ENCODE measurements at places on chromosomes 4 and X.
A peak's percentile ranks its signal among the peaks of the same experiment; 100 is the strongest.

GRCh38 chr4:147628415-147628814 lies 11.2 kb downstream of the TMEM184C start:
- DNase-seq: no peak

DNA sequence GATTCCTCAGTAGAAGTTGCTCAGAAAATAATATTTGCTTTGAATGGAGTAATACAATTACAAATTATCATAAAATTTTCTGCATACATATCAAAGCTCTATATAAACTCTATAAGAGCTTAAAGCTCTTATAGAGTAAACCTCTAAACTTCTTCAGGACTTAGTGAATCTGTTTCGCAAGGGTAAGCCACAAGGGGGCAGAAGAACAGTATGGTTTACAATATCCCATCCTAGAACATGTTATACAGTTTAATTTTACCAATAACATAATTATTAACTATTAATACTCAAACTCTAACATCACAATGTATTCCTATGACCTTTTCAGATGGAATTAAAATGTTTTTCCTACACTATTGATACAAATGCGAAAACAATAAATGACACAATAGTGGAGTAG lies 33.8 kb upstream of the SPANXN1 start:
- peak; percentile 32 for DNase-seq

GRCh38 chr4:148793221-148793620 lies 351.0 kb upstream of the NR3C2 start:
- DNase-seq: no peak

DNA sequence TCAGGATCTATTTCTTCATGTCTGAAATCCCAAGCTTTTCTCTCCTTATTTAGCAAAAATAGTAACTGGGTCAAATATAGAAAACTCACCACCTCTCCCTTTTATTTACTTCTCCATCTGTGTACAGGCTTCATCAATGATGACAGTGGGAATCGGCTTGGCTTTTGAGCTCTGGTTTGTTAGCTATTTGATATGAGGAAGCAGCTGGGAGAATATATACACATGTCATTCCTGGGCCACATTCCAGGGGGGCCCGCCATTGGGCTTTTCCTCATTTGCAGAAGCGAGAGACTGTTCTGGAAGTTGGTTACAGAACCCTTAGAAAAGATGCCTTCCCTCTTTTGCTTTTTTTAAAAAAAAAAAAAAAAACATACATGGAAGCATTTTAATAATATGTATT lies 107.4 kb upstream of the F9 start:
- no peak for DNase-seq

- DNase-seq: no peak
Measured at GRCh38 chr4:6313216-6313615, 43.6 kb downstream of the WFS1 start.

DNA sequence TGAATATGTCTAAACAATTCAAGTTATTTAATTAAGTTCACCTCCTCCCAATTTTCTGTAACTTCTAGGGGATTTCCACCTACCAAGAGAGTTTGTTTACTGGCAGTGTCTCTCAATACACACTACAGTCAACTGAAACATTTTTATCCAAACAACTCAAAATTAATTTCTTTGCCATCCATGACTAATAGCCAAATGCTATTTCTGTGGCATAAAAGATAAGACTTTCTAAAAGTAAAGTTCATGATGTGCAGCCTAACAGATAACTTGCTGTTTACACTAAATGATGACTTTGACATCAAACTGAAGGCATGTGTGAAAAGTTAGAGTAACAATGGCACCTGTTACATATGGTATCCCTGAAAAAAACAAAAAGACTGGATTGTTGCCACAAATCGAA lies 7.3 kb downstream of the TAB3 start:
- DNase-seq: no peak

- DNase-seq: peak; percentile 2
Measured at GRCh38 chrX:81957900-81958545, 756.1 kb downstream of the SH3BGRL start.

GRCh38 chrX:32847921-32848320 lies 363.4 kb downstream of the DMD start:
- no peak for DNase-seq
